ENCODE measurements at places on chromosomes 13 and 19.
A peak's percentile ranks its signal among the peaks of the same experiment; 100 is the strongest.

GRCh38 chr19:13985771-13986347 lies 20.3 kb downstream of the RFX1 start:
- no peak for DNase-seq

- DNase-seq = peak; percentile 24
Measured at GRCh38 chr19:41740415-41741243, 14.7 kb upstream of the CEACAM6 start.

GRCh38 chr19:44869733-44870470 lies 21.2 kb upstream of the TOMM40 start:
- no peak for DNase-seq

DNA sequence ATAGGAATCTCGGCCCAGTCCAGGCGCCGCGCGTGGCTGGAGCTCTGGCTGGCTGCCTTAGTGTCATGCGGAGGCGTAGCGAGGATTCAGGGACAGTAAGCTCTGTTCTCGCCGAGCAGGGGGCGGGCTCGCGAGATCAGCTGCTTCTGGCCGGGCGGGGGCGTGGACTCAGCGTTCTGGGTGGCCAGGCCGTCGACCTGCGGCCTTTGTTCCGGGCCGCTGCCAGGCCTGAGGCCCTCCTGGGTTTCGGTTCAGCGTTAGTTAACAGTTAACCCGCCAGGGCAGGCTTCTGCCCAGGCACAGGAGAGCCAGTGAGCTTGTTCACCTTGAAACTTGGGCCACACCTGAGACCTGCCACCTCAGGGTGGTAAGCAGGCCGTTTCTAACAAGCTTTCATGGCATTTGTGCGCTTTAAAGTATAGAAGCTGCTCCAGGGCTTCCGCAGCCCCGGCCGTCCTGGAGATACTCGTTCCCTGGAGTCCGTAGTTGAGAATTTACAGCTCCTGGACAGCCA lies 332.2 kb upstream of the SGCG start:
- no peak for DNase-seq

- no peak for DNase-seq
Measured at GRCh38 chr13:32125221-32125689, 93.7 kb downstream of the FRY start.

Measured in stimulated activated CD4-positive, alpha-beta T cell treated with anti-CD3 and anti-CD28 coated beads, Interleukin-4, amount 100 ng/mL, for 24 hours (primary cell).